Activated naive CD8-positive, alpha-beta T cell treated with anti-CD3 and anti-CD28 coated beads for 36 hours (primary cell): ENCODE measurements at places on chromosomes 3 and 15. TPM values are rescaled to one million over a fixed set of nuclear protein-coding genes. Genes with fewer than 3 reads are reported as not detected.

GRCh38 chr3:174409086-174409743 is 449.9 kb upstream of the NAALADL2 start:
- DNase-seq: no peak

- DNase-seq: no peak
These were observed 13.9 kb downstream of the ARHGEF3 start for GRCh38 chr3:56787784-56788256.

DNA sequence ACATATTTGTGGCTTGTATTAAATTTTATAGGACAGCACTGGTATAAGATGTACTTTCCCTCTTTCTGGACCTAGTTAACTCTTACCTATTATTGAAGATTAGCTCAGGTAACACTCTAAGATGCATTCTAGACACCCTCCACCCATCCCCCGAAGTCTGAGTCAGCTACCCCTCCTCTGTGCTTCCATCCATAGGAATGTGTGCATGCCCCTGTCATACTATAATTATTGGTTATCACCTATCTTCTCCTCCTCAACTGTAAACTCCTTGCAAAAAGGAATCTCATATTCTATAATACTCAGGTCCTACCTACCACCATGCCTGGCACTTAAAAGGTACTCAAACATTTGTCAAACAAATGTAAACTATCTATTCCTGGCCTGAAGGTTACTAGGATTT is 3.0 kb downstream of the PEAK1 start:
- no peak for DNase-seq

DNA sequence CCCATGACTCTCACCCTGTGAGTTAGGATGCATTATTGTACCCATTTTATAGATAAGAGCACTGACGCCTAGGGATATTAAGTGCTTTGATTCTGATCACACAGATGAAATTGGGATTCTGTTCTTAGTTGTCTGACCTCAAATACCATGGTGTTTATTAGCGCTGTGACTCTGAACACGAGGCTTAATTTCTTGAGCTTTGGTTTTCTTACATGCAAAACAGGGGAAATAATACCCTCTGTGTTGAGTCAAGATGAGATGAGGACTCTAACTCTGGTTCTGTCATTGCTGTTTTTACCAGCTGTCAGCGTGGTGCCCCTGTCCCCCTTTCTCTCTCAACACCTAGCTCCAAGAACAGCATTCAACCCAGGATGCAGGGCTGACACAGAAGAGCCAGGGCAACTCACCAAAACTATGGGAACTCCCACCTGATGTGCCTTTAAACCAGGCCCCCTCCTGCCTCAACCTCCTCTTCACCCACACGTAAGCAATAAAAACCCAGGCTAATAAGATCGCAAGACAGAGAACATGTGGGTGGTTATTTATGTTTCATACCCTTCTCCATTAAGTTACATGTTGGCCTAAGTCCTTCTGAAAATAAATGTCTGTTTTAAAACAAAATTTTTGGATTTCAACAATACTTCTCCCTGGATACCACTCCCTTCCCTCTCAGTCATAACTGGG is 100.1 kb upstream of the SPATA12 start:
- no peak for DNase-seq

The ARPP19 gene
- 186 TPM for total RNA-seq

DNA sequence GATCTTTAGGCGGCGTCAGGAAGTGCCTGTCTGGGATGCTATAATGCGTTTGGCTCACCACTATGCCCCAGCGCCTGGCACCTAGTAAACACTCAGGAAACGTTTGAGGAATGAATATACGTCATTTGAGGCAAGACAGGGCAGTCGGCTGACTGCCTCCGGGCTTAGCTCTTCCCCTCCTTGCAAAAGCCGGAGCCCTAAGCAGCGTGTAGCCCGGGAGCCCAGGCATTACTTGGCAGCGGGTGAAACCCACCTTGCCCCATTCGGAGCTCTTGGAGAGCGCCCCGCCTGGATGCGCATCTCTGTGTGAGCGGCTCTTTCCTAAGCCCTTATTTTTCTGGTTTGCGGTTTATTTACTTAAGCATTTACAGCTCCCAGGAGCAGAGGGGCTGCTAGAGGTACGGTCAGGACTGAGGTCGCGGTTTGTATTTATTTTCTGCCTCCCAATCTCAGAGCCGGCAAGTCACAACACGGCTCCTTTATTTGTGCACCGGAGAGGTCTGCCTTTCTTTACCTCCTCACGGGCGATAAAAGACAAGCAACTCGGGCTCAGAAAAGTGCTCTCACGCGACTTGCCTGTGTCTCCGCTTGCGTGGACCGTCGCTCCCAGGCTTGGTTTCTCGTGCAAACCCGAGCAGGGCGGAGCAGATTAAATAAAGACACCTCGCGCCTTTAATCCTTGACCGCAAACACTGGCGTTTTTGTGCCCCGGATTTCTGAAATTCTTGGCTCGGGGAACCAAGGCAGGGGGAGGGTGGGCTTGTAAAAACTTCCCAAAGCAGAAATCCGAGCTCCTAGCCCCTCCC is 737 bp upstream of the ITPR1 start:
- peak; percentile 28 for DNase-seq

- DNase-seq: no peak
These were observed 238.5 kb downstream of the NSUN3 start for GRCh38 chr3:94301366-94301765.

- no peak for DNase-seq
These were observed 25.9 kb downstream of the SNX33 start for GRCh38 chr15:75673426-75674235.

DNA sequence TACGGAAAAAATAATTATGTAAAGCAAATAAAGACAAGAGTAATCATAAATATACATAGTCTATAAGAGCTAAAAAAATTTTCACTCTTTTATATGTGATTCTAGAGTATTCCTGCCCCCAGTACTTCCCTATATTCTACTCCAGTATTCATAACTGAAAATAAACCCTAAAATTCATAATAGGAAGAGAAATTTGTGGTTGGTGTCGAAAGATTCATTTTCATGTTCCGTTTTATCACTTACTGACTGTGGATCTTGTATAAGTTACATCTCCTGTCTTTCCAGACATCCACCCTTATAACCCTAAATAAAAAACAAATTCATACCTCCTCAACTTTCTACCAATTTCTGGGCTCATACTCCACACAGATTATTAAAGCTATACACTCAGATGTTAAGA is 16.0 kb upstream of the MBNL1 start:
- no peak for DNase-seq

- no peak for DNase-seq
These were observed 486.9 kb upstream of the ADAMTS9 start for GRCh38 chr3:65174713-65175112.
